ENCODE measurements at places on chromosomes 12 and 14.

DNA sequence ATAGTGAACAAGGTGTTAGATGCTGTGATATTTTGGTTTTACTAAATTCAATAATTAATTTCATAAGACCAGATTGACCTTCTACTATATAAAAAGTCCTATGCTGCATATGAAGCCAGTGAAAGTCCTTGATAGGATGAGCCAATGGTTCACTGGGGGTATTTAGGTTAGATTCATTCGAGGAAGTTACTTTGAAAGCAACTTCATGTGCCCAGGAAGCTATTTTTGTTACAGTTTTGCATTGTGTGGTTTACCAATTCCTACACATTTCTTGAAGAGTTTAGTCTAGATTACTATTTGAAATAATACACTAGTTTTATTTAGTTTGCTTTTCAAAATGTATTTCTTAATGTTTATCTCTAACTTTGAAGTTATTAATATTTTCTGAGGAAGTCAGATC, 58.5 kb upstream of the RMST start:
- DNase-seq = no peak

- no peak for DNase-seq
These were observed 5.9 kb upstream of the FAM181A start for GRCh38 chr14:93921001-93921806.

DNA sequence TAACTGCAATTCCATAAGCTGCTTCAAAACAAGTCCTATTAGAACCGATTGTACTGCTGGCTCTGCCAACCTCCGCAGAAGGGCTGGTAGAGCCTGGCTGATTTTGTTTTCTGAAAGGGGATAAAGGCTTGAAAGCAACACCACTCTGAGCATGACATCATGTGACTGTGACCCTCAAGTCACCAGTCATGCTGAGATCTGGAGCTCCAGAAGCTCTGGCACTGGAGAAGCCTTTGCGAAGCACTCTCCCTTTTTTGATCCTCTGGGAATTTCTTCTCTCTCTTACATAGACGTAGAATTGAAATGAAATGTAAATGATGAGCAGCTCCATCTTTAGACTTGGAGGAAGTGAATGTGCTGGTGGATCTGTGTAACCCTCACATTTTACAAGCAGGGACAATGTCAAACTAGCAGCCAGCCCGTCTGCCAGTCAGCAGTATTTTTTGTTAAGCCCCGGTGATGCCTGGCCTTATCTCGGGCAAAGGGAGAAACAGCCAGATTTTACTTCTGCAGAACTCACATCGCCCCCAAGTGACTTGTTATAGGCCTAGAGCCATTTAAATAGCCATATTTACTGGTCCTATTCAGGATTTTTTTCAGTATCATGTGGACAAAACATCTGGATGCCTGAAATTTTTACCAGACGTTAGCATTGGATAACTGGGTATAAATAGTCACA, 112.1 kb upstream of the NPAS3 start:
- no peak for DNase-seq

GRCh38 chr14:24996930-24997725, 52.8 kb downstream of the STXBP6 start:
- no peak for DNase-seq

DNA sequence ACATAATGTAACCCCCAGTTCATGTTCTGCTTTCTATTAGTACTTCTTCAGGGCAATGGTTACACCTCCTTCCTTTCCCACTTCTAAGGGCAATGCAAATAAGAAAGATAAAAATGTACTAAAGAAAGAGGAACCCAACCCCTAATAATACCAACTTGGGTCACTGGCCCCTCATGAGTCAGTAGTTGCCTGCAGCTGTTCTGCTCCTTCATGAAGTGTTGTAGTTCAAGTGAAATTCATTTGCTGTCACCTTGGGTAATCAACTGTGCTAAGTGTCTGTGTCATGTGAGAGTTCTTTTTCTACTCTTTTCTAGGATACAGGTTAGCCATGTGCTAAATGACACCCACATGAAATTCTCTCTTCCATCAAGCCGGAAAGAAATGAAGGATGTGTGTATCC, 91.8 kb downstream of the PLXNC1 start:
- no peak for DNase-seq

Data from activated CD8-positive, alpha-beta memory T cell treated with anti-CD3 and anti-CD28 coated beads for 48 hours (primary cell).